ENCODE measurements at places on chromosomes 6 and 20.

DNA sequence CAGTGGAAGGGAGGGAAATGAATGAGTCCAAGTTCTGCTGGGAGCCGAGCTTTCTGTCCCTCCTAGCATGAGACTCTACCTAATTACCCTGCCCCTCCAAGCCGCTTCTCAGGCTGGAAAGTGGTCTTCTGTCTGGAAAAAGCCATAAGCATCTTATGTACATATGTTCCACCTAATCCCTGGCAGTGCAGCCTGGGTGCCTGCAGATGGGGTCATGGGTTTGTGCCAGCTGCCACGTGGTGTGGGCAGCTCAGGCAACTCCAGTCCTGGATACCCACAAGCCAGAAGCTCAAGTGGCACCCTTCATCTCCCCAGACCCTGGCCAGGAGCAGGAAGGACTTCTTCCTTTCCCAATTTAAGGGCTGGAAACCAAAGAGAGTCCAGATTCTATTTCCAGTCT is 253.1 kb downstream of the LY86 start:
- no peak for DNase-seq

- no peak for DNase-seq
Observed at GRCh38 chr6:137783710-137784109, 83.3 kb upstream of the TNFAIP3 start.

GRCh38 chr6:12606616-12607015 is 110.0 kb upstream of the PHACTR1 start:
- no peak for DNase-seq

GRCh38 chr6:150967381-150967780 is 101.9 kb downstream of the MTHFD1L start:
- DNase-seq: no peak

DNA sequence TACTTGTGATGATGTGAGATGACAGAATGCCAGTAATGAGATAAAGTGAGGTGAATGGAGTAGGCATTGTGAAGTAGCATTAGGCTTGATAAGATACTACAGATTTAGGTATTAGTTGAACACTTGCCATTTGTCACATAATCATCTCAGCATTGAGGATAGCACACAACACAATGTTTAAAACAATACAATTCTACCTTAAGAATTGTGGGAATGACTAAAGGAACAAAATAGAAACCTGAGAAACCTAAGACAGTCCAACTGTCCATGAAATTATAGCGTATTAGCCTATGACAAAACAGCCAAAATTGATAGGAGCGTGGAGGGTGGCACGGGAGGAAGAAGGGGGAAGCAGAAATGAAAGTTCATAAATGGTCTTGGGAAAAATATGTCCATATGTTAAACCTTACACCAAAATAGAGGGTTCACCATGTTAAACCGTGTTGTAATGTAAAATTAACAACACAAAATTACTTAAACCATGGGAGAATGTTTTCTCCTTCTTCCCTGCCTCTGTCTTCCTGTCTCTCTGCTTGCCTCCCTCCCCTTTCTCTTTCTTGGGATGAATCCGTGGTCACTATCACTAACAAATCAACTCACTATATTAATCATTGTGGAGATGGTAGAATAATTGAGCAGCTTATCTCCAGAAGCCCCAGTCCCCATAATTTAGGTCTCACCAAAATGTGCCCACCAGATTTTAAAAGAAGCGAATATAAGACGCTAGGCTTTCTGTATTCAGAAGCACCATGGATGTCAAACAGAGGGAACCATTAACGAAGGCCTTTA is 33.0 kb upstream of the HFE start:
- DNase-seq: no peak

DNA sequence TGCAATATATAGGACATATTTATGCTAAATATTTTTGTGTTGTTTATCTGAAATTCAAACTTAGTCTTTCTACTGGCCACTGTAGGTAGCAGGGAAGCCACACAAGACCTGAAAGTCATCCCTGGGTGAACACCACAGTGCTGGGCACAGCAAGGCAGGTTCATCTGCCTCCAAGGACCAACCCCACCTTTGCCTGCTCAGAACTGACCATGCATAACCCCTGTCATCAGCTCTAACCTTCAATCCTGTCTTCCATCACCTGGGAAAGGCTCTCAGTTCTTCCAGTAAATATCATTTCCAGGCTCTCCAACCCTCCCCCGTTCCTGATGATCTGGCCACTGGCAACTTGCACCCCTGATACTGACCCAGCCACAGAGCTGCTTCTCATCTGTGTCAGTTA is 32.7 kb upstream of the CST7 start:
- no peak for DNase-seq

- DNase-seq: no peak
Observed at GRCh38 chr20:2086177-2086979, 15.2 kb upstream of the STK35 start.

- no peak for DNase-seq
Observed at GRCh38 chr6:167094436-167094819, 28.5 kb upstream of the CCR6 start.

- DNase-seq: no peak
Observed at GRCh38 chr6:20463396-20463795, 61.7 kb downstream of the E2F3 start.

DNA sequence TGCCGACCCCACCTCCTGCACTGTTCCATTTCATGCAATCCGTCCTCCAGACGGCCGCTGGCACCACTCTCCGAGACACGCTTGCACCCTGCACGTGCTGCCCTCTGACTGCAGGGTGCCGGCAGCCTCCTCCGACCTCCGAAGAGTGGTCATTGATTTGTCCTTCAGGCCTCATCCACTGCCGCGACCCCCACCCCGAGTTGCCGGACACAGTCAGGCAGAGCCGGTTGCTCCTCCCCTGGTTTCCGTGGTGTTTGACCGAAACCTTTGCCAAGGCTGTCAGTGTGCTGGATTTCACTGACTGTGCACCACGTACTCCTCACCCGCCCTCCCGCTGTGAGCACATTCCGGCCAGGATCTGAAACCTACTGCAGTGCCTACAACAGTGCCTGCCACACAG is 156.4 kb upstream of the PDE10A start:
- no peak for DNase-seq

DNA sequence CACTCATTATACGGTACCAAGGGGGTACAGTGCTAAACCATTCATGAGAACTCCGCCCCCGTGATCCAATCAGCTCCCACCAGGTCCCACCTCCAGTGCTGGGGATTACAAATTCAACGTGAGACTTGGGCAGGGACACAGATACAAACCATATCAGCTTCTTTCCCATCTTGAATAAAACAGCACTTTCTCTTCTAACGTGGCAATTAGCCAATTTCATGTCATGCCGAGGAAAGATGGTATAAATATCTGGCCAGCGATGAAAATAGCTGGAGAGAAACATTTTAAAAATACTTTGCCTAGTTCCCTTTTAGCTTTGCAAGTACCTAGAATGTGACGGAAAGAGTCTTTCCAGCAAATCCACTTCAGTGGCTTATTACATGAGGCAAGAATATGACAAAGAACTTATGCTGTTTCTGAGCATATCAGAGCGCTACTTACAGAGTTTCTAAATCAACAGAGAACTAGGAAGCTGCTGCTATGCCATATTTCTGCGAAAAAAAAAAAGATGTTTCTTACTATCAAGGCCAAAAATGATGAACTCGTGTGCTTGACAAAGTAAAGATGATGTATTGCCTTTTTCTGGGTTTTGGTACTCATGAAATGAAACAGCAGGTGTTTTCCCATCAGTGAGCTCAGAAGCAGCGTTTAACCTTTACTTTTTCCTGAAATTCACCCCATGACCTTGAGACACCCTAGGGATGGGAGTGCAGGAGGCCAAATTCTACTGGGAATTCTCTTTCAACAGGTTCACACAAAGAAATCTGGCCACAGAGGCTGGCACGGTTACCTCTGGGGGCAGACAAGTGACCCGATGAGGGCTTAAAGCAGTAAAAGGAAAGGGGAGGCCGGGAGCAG is 37.9 kb downstream of the AGPAT4 start:
- DNase-seq: no peak

- DNase-seq: no peak
Observed at GRCh38 chr6:7566107-7566506, 23.9 kb upstream of the SNRNP48 start.

GRCh38 chr6:158268361-158269147 is 43.7 kb upstream of the TULP4 start:
- DNase-seq: no peak

DNA sequence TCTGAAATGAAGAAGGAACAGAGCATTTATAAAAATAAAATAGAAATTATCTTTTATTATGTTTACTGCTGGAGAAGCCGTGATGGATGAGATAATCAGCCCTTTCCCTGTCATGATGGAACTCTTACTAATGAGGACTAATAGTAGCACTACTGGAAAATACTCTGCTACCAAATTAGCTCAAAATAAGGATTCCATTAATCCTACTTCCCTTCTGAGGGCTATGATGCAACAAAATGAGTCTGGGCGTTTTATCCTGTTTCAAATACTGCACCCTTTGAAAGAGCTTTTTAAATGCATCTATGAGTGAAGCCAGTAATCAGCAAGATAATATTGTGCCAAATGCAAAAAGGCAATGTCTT is 59.3 kb upstream of the CARMIL1 start:
- no peak for DNase-seq

DNA sequence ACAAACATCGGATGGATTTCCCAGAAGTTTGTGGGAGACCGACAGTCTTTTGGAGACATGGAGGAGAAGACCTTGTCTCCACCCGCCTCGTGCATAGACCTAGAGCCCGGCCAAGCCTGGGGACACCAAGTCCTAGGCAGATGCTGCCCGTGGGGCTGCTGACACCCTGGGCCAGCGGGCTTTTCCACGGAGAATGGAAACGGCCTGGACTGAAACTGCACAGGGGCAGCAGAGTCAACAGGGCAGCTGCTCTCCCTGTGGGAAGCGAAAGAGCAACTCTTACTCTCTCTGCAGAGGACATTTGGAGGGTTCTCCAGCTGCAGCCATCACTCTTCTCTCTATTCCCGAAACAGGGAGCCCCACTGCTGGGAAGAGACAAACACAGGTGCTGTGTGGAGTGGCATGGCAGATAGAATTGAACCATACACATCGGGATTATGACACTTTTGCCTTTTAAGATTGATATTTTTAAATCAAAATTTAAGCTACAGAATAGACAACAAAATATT is 401.2 kb downstream of the THBS2 start:
- DNase-seq: no peak

DNA sequence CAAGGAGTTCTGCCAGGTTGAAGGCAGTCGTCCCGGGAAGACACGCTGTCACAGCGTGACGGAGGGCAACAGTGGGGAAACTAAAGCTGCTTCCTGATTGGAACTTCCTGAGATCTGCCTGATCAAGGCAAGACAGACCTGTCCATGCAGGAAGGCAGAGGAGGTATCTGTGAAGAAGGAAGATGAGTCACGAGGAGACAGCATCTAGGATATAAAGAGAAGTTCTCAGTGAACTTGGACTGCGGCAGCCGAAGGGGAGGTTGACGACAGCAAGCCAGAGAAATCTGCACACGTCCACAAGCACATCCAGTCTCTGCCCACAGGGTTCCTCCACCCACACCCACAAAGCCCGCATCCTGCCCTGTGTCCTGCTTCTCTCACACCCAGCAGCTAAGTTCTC is 38.6 kb downstream of the PREP start:
- DNase-seq: no peak

GRCh38 chr6:134474955-134475354 is 157.0 kb upstream of the SGK1 start:
- DNase-seq: no peak

- no peak for DNase-seq
Observed at GRCh38 chr20:571754-572441, 28.3 kb upstream of the CSNK2A1 start.

GRCh38 chr6:155121699-155122098 is 126.6 kb downstream of the TIAM2 start:
- no peak for DNase-seq

GRCh38 chr20:5845681-5846615 is 95.7 kb downstream of the SHLD1 start:
- DNase-seq: no peak

DNA sequence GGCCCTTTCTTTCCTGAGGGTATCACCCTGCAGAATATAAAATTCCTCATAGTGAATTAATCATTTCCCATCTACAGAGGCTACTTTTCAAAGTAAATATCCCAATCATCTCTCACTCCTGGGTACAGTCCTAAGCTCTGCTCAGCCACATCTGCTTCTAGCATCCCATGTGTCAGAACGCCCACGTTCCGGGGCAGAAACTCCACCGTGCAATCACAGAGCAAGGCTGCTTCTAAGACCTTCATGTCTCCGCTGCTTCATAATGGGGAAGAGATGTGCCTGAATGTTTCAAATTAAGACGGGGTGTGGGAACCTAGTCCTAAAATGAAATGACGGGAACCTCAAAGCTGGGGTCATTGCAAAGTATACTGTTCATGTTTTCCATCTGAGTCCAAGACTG is 208.8 kb upstream of the GMDS start:
- DNase-seq: no peak

DNA sequence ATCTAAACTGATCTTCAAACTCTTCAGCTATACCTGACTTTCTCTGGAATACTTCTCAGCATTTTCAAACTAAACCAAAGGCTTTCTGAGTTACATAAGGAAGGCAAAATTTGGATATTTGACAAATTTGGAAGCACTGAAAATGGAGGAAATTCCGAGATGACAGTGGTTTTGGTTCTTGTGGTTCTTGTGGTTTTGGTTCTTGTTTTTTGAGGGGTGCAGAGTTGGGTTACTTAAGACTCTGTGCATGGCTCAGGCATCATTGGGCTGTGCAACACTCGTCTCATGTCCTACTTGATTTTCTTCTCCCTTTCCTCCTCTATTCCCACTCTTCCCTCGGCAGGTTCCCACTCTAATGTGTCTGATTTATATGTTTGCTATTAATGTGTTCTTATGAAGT is 78.0 kb downstream of the SLC22A3 start:
- no peak for DNase-seq

GRCh38 chr20:59150821-59151251 is 12.8 kb upstream of the ZNF831 start:
- no peak for DNase-seq

DNA sequence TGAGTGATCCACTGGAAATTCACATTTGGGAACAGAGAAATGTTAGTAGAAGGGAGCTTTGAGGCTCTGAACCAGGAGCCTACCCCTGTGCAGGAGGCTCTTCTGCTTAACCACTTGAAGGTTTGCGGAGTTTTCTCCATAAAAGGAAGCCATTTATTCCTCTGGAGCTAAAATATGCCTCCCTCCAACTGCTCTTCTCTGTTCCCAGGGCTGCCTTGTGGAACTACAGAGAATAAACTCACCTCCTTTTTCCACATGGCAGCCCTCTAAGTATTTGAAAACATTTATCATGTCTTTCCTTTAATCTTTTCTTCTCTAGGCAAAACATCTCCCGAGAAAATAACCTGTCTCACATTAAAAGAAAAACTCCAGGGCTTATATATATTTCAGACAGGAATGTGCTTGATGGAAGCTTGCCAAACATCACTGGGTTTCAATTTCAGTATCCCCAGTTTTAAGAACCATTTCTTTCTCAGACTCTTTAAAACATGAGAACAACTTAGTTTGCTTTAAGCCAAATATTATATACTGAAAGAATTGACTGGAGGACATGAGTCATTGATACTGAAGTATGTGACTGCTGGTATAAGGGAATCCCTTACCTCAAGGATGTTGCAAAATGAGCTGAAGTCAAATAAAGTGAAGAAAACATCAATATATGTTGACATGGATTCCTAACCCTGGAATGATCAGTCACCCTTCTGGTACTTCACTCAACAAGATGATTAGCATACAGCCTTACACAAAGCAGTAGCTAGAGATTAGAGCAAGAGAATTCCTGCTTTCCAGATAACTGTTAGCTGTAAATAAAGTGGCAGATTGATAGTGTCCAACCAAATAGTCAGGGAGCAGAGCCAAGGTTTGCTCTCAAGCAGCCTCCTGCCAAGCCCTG is 74.0 kb downstream of the ZBTB2 start:
- DNase-seq: no peak

All from stimulated activated CD4-positive, alpha-beta T cell treated with anti-CD3 and anti-CD28 coated beads, Interleukin-12 subunit alpha, Interleukin-12 subunit beta, amount 100 ng/mL, for 24 hours (primary cell).